ENCODE measurements at places on chromosomes 6 and 20.

DNA sequence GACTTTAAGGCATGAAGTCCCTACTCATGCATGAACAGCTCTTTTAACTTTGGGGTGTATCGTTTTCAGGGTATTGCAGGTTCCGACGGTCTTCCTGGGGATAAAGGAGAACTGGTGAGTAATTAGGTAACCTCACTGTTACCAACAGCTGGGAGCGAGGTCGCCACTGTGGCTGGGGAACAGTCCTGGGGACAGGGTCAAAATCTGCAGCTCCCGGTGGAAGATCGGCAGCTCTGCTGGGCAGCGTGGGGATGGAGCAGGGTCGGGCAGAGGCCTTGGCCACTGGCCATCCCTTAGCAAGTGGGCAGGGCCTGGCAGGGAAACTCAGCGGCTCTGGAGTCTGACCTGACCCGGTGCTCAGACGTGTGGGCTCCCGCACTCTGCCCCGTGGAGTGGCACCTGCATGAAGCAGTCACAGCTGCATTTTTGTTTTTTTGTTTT is 16.1 kb downstream of the COL9A3 start:
- no peak for DNase-seq

- no peak for DNase-seq
Observed at GRCh38 chr6:168217880-168218537, 101.6 kb downstream of the DACT2 start.

DNA sequence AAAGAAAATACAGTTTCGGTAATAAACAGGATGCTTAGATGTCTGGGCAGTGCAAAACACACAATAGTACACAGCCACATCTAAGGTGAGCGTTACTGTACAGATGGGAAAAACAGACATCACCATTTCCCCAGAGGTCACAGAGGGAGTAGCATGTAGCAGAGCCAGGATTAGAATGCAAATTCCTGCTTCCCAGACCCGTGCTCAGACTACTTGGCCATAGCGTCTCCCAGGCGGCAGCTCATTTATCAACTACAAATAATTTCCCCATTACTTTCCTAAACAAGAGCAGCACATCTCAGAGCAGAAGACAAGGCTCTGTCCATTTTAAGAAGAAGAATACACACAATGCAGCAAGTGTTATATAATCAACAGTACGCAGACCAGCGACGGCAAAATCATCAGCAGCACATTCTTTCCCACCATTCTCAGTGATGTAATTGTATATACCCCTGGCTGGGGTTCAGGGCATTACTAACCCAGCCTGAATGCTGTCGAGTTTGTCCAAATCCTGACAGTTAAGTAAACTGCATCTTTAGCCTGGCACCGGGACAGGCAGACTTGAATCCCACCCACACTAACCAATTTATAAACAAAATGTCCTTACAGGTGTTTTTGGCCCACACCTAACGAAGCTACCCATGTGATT is 61.9 kb downstream of the CNKSR3 start:
- DNase-seq = no peak

DNA sequence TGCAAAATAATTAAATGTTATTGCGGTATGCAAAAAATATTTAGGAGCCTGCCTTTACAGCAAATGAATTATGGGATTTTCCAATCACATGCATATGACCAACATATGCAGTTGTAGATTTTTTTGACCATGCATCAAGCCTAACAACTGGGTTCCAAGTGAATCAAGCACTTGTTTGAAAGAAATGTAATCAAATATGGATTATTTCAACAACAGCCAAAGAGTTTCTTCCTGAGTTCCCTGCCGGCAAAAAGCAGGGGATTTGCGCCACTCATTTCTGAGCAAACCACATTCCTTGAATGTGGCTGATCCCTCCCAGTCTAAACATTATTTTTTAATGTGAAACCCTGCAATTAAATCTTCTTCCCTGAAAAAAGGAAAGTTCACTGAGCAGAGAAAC is 100.1 kb upstream of the ADTRP start:
- DNase-seq = no peak

GRCh38 chr20:16864069-16864468 is 115.9 kb downstream of the OTOR start:
- DNase-seq = no peak

- no peak for DNase-seq
Observed at GRCh38 chr20:39090906-39091305, 128.8 kb downstream of the DHX35 start.

DNA sequence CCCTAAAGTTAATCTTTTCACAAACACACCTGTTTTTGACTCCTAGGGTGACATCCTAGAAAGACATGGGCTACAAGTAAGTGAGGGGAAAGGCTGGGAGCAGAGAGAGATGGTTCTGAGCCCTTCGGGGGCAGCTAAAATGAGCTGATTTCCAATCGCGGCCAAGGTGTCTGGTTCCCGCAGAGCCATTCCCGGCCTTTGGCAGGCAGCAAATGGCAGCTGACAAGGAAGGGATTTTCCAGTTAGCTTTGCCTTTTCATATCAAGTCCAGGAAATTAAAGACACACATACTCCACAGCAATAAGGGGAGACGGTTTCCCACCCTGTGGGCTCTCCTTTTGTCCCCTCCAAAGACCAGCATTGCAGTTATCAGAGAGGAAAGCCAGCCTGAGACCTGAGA is 228.5 kb downstream of the ZMYND8 start:
- no peak for DNase-seq

DNA sequence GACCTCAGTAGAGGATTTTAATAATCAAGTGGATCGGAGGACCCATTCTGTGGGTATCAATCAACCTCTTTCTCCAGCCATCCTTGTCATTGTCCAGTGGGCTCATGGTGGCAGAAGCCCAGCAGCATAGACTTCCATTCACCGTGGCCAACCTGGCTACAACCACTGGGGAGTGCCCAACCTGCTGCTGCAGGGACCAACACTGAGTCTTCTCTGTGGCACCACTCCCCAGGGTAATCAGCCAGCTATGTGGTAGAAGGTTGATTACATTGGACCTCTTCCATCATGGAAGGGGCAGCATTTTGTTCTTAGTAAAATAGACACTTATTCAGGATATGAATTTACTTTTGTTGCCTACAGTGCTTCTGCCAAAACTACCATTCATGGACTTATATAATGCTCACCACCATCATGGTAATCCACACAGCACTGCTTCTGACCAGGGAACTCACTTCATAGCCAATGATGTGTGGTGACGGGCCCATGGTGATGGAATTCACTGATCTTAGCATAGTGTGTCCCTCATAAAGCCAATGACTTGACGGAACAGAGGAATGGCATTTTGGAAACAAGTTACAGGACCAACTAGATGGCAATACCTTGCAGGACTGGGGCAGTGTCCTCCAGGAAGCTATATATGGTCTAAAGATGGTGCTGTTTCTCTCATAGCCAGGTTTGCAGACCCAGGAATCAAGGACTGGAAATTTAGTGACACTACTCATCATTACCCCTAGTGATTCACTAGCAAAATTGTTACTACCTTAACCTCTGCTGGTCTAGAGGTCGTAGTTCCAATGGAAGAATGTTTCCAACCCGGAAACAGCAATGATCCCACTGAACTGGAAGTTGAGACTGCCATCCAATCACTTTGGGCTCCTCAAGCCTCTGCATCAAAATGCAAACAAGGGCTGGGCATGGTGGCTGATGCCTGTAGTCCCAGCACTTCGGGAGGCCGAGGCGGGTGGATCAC is 7.6 kb downstream of the CD24 start:
- no peak for DNase-seq

DNA sequence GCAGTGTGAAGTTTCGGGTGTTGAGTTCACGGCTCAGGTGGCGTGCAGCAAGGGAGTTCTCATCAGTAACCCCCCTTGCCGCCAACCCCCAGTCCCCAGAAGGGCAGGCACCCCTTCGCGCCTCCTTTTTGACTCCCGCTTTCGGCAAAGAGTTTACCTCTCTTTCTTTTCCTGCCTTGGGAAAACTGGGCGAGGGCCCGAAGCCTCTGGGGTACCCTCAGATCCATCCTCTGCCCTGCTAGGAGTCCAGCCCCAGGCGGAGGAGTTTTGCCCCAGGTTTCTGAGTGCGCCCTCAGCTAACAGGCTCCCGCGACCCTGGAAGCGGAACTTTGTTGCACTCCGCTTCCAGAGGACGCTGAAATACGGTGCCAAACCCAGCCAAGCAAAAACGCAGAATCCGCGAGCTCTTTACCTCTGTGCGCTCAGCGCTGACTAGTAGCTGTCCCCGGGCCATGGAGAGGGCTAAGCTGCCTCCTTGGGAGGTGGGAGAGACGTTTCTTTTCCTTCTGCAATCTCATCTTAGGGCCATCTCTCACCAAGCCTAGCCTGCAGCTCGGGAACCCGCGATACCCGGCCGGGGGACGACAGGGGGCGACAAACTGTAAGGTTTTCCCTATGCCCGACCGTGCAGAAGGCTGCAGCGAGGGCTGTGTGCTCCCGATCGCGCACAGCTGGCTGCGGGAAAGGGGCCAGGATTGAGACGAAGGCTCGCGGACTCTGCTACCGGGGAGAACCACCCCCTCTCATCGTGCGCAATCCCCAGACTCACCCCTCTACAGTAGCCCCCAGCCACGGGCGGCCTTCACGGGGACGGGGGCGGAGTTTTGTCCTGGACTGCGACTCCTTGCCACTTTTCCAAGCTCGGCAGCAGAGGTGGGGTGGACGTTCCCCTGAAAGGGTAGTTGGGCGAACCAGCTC is 2.7 kb upstream of the PAX1 start:
- DNase-seq = no peak
